Anterior cingulate cortex (tissue), 58 donors: ENCODE measurements at places on chromosomes 1 and 21.

DNA sequence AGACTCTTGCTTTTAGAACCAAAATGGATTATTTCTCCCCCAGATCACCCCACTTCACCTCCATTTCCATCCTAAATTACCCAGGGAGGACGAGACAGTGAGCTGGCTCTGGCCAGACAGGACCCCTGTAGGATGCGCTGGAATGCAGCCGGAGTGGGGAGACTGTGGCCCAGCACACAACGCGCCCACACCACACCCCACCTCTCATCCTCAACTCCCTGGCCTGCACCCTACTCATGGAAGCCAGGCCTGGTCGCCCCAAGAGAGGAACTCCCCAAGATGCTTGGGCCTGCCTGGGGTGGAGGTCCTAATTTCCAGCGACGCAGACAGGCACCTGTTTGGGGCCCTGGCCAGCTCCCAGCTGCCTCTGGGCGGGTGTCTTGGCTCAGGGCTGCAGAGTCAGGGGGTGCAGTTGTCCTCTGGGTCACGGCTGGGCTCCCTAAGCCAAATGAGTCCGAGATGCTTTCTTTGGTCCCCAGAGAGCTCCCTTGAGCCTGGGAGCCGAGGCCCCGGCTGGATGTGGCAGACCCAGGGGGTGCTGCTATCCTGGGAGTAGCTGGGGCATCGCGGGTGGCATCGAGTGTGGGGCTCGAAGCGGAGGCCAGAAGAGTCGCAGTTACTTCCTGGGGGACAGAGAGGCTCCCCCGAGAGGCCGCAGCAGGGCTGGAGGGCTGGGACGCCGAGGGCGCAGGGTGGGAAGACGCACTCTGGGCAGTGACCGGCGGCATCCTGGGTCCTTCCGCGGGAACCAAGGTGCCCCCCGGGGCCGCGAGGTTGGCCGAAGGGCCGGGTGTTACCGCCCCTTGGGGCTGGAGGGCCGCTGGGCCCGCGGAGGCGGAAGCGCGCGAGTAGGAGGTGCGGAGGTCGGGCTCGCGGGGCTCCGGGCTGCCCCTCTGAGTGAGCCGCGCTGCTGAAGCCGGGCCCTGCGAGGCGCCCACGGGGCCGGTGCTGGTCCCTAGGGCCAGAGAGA is 10.4 kb downstream of the CLEC20A start:
- DNase-seq = no peak

- DNase-seq = no peak
Measured at GRCh38 chr1:198850196-198850595, 211.4 kb downstream of the PTPRC start.

GRCh38 chr21:33427051-33427450 is 23.8 kb downstream of the IFNGR2 start:
- DNase-seq = no peak

GRCh38 chr1:10774615-10775310 is 21.7 kb downstream of the CASZ1 start:
- DNase-seq = no peak

- no peak for DNase-seq
Measured at GRCh38 chr1:25821630-25822091, 1.9 kb downstream of the MTFR1L start.

- DNase-seq = no peak
Measured at GRCh38 chr1:26083208-26083607, 15.8 kb upstream of the TRIM63 start.

DNA sequence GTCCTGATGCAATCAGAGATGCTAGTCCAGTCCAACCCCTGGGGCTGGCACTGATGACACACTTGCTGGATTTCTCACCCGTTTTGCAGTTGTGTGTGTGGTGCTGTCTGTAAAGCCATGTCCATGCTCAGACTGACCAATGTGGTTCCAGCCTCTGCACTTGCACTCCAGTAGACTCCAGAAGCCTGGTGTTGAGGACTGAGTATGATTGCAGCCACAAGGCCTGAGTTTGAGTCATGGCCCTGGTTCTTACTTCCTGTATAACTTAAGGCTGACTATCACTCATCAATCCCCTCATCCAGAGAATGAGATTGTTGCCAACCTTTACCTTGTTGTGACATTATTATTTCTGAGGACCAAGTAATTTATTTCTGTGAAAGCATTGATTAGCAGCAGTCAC is 34.8 kb upstream of the IKBKE start:
- no peak for DNase-seq

GRCh38 chr1:173646656-173647055 is 11.5 kb downstream of the TEX50 start:
- no peak for DNase-seq
